ENCODE measurements at places on chromosomes 13 and 19.

DNA sequence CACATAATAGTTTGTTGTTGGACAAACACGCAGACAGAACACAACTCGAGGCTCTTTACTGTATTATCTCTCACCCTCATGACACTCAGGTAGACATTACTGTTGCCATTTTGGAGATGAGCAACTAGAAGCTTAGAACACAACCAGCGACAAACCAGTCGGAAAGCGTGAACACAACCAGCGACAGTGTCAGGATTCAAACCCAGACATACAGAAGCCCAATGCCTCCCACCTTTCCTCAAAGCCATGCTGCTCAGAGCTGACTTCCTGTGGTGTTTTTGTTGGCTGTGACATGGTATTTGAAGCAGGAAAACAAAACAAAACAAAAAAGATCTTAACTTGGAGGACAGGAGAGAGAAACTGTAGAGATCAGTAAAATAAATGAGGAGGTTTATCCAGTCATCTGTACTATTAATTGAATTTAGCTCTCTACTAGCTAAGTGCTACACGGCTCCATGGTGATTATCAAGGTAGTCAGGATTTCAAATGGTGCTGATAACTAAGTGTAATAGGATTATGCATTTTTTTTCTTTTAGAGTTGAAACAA is 92.1 kb downstream of the STARD13 start:
- DNase-seq: peak; percentile 61

DNA sequence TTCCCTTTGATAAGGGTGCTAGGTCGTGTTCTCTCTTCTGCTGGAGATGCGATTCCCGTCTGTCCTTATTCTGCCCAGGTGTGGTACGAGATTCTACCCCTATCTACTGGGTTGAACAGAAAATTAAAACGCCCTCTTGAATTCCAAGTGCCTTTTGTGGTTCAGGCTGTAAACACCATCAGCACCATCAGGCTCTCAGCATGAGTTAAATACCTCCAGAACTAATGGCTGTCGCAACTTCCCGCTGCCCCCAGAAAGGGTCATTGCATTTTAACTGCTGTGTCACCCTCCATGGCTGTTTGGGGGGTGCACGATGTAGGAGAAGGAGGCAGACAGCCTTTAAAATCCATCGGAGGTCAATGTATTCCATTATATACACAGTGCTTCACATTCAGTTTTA is 177.4 kb downstream of the OXGR1 start:
- no peak for DNase-seq

GRCh38 chr19:929203-929890 is 3.5 kb downstream of the ARID3A start:
- no peak for DNase-seq

DNA sequence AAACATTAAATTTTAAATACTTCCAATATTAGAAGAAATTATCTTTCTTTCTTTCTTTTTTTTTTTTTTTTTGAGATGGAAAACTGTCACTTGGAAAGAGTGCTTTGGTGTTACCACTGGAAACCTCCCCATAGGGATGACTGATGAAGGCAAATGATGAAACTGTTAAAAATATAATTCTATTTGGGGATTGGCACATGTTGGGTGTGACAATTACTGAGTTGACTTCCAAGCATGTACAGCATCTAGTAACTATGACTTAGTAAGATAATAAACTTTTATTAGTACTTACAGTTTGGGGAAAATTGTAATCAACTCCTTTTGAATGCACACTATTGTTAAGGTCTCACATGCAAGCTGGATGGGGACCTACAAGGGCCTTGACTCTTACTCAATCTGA is 592.5 kb downstream of the KCTD12 start:
- DNase-seq: no peak

DNA sequence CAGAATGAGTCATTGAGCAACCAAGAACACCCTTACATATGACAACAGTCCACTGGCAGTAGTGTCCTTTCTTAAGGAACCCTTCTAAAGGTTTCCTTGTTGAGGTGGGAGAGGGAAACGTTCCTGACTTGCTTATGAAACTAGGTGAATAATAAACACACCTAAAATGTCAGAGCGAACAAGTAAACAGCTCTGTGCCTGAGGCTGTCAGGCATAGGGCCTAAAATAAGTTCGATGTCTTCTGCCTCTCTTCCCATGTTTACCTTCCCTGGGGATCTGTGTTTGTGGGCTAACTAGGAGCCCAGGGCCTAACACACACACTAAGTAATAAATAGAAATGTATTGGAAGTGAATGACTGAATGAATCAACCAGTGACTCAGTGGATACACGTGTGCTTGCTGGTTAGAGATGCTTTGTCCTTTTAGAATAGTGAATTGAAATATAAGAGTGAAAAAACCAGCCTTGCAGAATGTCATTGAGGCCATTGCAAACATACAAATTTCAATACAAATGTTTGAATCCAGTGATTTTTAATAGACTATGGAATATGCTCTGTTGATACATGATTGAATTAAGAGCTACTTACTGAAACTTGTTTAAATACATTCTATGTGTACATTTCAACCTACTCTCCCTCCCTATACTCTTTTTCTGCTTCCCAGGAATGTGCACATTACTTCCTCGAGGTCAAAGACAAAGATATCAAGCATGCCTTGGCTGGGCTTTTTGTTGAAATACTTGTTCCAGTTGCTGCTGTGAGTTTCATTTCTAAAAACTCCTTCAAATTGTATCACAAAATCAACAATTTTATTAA is 102.9 kb downstream of the FRY start:
- DNase-seq: peak; percentile 55

DNA sequence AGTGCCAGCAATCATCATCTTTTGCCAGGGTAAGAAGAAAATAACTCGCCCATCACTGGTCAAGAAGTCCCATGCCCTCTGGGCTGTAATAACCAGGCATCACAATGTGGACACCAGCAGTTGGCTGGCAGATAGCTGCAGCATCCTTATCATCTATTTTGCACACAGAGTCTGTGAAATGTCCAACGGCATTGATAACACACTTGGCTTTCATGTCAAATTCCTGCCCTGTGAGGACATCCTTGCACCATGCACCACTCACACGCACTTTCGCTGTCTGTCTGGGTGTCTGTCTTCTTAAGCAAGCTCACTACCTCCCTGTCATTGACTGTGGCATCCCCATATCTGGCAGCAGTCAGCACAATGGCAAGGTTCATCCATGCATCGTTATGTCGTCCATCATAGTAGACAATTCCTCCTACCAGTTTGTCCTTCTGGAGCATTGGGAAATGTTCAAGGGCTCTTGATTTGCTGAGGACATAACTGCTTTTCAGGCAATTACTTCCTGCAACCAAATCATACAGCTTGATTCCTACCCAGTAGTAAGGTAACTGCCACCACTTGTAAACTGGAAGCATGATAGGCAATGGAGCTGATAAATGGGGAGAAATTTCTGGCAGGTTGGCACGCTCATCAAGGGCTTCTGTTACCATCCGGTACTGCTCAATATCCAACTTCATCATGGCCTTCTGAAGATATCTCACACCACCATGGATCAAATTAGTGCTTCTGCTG is 6.8 kb upstream of the ZSCAN5A start:
- DNase-seq: no peak

GRCh38 chr13:111020021-111020420 is 95.1 kb upstream of the ARHGEF7 start:
- no peak for DNase-seq

DNA sequence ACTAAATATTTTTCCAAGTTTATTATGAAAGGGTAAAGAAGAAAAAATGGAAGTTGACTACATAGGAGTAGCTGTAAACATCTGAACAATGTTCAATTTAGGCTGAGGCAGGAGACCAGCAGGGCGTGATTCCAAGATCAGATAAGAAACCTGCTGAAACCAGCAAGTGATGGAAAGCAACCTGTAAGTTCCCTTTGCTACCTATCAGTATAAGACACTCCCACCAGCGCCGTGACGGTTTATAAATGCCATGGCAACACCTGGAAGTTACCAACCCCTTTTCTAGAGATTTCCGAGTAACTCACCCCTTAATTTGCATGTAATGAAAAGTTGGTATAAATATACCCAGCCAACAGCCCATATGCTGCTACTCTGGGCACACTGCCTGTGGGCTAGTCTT is 1.1 kb upstream of the ZNF45 start:
- DNase-seq: no peak

DNA sequence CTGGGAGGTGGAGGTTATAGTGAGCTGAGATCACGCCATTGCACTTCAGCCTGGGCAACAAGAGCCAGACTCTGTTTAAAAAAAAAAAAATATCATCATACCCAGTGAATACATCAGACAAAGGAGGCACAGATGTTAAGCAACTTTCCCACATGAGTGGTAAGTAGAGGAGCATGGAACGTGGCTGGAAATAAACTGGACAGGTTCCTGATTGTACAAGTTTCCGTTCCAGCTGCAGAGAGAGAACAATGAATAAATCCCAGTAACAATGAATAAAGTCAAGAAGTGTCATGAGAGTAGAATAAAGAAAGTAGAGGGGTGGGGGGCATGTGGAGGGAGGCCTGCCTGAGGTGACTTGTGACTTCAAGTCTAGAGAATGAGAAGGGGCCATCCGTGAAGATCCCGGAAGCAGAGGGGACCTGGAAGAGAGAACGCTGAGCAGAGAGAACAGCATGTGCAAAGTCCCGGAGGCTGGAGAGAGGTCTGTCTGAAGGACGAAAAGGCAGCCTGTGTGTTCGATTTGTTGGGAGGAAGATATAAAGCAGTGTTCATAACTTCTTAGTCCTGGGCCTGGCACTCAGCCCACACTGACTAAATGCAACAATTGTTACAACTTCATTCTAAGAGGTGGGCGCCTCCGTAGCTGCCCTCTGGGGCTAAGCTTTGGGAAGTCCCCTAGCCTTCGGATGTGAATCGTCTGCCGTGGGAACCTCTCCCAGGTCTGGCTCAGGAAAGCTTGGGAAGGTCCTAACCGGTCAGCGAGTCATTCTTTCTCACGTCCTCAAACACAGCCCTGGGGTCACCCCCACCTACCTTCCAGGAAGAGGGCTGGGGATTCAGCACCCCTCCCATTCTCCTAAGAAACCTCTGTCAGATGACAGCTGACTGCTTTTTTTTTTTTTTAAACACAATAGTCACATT is 15.3 kb upstream of the ARHGEF18 start:
- no peak for DNase-seq

DNA sequence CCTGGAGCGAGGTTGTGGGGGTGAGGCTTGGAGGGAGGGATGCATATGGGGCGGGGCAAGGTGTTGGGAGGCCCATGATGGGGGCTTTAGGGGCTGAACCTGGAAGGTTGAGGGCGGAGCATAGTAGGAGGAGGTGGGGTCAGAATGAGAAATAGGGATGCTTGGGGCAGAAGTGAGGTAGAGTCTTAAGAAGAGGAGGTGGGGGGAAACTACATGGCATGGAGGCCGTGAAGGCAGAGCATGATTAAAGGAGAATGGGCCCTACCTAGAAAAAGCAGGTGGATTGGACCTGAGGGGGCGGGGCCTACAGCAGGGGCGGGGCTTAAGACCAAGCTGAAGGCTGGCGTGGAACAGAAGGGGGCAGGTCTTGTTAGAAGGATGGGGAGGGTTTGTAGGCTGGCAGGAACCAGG is 799 bp downstream of the NR1H2 start:
- DNase-seq: no peak

DNA sequence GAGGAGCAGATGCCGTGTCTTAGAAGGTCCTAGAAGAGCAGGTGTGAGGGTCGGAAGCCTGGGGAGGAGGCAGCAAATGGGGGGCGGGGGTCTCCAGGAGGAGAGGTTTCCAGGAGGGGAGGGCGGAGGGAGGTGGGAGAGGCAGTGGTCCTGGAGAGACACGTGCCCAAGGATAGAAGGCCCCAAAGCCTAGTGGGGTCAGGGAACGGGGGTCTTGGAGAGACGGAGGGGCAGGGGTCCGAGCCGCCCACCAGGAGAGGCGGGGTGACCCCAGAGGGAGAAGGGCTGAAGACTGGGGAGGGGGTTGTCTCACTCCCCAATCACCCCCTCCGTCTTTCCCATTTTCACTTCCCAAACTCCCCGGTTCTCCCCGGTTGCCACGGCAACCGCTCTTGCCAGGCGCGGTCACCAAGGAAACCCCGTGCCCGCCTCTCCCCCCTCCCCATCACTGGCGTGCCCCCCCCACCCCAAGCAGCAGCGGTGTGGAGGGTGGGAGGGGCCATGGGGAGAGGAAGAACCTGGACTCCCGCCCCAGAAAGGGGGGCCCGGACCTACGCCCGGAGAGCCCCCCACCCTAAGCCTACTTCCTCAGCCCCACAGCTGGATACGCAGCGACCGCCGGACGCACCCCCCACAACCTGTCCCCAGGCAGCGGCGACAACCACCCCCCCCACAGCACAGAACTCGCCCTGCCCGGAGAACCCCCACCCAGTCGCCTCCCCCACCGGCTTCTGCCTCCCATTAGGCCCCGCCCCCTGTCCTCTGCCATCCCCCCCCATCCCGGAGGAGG is 988 bp downstream of the LRRC4B start:
- no peak for DNase-seq

GRCh38 chr19:28966737-28967399 is 246.1 kb downstream of the UQCRFS1 start:
- no peak for DNase-seq

DNA sequence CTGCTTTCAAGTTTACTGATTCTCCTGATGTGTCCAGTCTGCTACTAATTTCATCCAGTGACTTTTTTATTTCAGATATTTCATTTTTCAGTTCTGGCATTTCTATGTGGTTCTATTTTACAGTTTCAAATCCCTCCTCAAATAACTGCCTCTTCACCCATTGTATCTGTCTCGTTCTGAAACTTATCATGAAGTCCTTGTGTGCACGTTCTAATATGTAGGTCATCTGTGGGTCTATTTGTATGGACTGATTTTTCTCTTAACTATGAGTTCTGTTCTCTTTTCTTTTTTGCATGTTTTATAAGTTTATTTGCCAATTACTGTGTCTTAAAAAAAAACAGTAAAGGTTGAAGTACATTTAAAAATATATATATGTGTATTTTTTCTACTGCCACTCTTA is 43.3 kb downstream of the KCNC3 start:
- no peak for DNase-seq

DNA sequence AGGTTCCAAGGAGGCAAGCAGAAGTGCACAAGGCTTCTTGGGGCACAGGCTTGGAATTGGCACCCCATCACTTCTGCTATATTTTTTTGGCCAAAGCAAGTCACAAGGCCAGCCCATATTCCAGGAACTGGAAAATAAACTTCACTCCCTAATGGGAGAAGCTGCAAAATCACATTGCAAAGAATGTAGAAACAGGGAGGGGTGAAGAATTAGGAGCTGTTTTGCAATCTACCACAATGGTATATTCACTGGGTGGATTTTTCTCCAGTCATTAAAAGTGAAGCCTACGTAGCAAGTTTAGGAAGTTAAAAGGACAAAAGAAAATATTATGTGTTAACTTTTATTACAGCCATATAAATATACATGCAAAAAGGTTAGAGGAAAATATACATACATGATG is 464.8 kb downstream of the COG6 start:
- no peak for DNase-seq

GRCh38 chr13:21344662-21345176 is 114.4 kb downstream of the ZDHHC20 start:
- no peak for DNase-seq
